ENCODE measurements at places on chromosomes 6 and 20. TPM values are rescaled to one million over a fixed set of nuclear protein-coding genes. Genes with fewer than 3 reads are reported as not detected.

The C20orf202 gene
- total RNA-seq, result 0.69 TPM

The KCNG1 gene
- total RNA-seq, result 1.7 TPM

The SASH1 gene
- 106 TPM for total RNA-seq

The ZBTB46 gene
- 8.3 TPM for total RNA-seq

The TGM3 gene
- 16.6 TPM for total RNA-seq

The ZSCAN9 gene
- total RNA-seq, result 9.9 TPM

The MUC22 gene
- not detected for total RNA-seq

The SMIM28 gene
- total RNA-seq, result not detected

The ADGRF5 gene
- total RNA-seq, result 24.4 TPM

The KCNK15 gene
- total RNA-seq, result 0.59 TPM

The DLK2 gene
- total RNA-seq, result 2.7 TPM

The SIRPD gene
- total RNA-seq, result 0.39 TPM

The FAM217A gene
- not detected for total RNA-seq
